NCI-H1436 treated with DMSO at 0.1 percent for 48 hours (cell line): ENCODE measurements at places on chromosomes 7 and 10.

- no peak for DNase-seq
Observed at GRCh38 chr7:33979807-33980355, 74.5 kb downstream of the BMPER start.

DNA sequence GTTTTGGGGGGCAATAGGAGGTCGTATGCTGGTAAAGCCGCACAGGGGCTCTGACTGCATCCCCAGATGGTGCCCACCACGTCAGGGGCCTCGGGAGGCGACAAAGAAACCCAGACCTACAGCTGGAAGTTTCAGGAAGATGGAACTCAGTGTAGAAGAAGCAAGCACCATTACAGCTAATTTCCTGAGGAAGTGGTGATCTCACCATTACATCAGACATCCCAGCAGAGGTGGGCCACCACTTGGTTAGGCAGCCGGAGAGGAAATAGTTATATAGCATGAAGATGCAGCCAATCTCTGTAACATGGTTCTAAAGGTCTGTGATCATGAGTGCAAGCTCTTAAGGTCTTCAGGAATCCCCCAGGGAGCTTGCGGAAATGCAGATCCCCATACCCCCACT lies 127.3 kb upstream of the PCBD1 start:
- DNase-seq, result no peak

DNA sequence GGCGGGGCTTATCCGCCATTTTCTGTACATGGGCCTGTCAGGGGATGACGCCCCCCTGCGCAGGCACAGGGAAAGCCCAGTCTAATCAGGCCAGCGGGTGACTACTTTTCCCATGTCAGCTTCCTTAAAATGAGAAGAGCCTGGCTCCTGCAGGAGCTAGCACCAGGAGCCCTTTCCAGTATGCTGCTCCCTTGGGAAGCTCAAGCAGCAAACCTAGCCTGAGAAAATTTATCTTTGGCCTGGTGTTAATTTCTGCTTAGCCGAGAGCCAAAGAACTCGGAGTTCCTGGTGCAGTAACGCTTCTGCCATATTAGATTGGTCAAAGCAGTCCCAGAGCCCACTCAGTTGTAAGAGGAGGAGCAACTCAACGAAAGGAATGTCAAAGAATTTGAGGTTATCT lies 239.0 kb upstream of the PHYHIPL start:
- DNase-seq, result no peak

DNA sequence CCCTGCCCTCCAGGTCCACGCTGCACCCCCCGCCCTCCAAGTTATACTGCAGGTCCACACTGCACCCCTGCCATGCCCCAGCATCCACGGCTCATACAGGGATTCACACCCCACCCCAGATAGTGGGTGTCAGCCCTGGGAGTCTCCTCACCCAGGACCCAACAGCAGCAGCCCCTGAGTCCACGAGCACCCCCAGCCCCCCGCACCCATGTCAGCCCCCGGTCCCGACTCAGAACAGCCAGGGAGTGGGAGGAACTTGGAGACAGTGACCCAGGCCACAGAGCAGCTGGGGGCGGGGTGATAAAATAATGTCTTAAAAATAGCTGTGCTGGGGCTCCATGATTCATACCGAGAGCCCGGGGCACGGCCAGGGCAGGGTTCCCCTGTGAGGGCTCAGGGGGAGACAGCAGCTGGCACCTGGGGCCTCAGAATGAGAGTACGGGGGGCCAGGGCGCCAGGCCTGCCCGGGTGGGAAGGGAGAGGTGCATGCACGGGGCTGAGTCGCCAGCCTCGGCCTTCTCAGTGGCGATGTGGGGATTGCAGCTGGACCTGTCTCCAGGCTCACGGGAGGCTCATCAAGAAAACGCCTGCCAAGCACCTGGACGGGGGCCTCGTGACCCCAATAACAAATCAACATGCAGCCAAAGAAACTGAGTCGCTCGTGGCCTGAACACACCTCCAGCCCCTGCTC lies 29.8 kb downstream of the ADAP1 start:
- no peak for DNase-seq
